ENCODE measurements at places on chromosomes 16 and 17.

DNA sequence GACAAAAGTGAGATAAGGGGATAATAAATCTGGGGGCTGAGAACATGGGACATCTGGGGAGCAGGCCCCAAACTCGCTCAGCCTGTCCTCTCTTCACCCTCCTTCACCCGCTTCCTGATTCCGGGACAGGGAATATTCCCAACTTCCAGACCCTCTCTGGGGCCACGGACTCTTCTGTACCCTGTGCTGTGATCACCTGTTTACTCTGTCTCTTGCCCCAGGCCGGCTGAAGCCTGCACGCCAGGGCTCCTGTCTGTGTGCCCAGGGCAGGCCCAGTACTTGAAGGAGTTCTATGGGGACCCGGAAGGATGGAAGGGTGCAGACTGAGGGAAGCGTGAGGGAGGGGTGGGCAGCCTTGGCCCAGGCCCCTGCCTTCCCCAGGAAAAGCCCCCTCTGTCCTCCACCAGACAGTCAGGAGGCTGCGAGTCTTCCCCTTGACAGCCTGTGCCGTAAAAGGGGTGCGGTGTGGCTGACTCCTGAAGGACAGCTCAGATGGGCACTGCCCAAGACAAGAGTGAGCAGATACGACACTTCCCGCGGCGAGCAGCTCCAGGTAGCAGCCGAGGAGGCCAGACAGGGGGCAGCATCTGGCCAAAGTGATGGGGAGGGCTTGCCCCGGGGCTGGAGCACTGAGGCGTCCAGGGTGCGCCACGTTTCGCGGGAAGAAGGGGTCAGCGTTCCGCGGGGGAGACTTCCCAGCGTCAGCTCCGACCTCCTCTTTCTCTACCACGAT, 1.0 kb upstream of the CCNF start:
- no peak for DNase-seq

- peak; percentile 94 for DNase-seq
These were observed at the start of gene RPL13 for GRCh38 chr16:89560378-89561141. TSS of gene RPL13 (plus strand) at chr16:89560682. CDS start at chr16:89560960, 278 bp downstream.

GRCh38 chr17:39709998-39710964, 10.4 kb downstream of the ERBB2 start:
- DNase-seq, result no peak

- DNase-seq, result no peak
These were observed 36.8 kb downstream of the SOCS1 start for GRCh38 chr16:11219178-11219577.

DNA sequence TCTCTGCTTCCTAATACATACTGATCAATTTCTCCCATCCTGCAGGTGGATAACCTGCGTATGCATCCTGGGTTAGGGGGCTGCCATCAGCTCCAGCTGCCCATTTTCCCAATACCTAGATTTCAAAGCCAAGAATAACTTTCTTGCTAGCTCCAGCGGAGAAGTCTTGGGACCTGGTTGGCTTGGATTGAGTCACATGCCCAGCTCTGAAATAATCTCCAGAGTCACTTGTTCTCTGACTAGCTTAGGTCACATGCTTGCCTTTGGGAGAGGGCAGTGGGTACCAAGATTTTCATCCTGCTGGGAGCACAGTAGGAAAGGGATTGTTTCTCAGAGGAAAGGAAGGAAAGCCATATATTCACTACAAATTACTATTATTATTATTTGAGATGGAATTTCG, 70.0 kb upstream of the ELAC2 start:
- DNase-seq, result no peak

DNA sequence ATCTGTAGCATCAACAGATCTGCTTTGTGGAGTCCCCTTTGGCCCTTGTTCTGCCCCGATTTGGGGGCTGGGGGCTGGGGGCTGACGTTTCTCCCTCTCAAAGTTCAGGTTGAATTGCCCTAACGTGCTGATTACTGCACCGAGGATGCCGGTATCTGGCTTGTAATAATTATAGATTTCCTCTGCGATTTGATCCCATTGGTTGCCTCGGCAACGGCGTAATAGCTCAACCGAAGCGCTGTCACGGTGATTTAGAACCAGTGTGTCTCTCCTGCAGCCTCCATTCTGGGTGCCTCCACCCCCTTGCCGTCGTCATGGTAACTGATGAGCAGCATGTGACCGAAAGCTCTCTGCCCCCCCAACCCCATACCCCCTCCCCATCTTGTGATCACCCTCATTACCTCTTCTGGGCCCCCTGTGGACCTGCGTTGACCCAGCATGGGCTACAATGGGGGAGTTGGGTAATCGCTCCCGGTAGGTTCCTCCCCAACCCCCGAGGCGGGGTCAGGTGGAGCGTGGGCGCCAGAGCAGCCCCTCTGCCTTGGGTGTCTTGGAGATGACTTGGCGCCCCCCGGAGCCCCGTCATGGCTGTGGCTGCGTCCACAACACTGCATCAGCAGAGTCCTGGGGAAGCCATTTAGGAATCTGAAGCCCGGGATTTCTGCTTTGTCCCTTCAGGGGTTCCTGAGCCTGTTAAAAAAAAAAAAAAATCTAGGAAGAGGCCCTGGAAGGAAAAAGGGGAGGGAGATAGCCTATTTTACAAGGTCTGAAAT, 38.4 kb downstream of the ABAT start:
- no peak for DNase-seq

DNA sequence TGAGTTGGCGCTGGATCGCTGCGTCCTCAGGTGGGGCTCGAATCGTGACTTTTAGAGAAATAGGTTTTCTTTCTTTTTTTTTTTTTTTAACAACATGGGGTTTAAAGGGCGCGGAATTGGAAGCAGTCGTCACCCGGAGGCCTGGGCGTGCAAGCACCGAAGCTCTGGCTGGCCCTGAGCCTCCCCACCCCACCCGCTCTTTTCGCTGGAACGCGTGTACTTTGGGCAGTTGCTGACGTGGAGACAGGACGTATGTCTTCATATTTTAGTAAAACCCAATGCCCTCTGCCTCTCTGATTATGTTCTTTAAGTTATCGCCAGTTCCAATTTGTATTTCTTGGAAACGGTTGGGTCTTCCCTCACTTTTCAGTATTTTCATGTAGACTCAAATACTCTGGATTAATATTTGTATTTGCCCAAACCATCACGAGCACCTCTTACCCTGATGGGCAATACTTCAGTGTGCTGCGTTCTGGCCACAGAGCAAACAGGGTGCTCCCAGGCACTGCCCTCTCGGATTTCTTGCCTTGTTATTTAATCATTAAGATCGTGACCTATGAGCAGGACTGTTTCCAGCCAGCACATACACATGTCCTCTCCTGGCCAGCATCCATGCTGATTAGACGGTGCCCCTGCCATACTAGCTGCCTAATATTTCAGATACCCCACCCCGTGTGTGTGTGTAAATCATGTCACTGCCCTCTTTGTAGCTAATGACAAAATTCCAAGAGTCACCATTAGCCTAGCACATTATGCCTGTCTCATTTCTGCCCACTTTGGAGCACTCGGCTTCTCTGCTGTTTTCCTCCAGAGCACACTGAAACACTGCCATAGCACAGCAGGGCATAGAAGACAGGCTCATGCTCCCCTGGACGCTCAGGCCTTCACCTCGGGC, 805 bp upstream of the C16orf95 start:
- DNase-seq, result no peak

DNA sequence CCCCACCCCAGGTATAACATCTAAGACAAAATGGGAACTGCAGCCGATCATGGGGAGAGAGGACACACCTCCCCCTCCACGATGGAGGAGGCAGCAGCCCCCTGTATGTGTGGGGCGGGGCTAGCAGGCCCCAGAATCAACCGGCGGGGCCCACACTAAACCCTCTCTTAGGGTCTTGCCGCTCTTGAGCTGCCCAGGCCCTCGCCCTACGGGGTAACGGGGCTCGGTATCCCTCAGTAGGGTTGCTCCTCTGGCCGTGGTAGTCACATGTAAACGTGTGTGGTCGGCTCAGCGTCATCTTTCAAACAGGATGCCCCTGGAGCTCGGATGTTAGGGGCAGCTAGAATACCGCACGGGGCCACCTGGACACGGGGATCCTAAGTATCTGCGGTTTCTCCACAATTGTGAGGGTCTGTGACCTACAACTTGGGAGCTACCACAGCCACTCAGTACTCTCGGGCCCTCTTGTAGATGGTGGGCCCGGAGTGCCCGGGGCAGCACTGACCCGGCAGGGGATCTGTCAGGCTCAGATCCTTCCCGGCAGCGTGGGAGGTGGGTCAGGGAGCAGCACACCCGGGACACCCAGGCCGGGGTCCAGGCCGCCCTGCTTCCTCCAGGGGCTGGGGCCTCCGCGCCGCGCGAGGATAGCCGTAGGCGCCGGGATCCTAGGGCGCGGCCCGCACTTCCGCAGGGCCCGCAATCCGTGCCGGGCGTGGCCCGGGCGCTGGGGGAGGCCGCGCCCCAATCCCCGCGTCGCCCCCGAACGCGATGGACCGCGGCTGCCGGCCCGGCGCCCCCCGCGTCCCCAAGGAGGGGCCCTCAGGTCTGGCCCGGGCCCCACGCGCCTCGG, 781 bp downstream of the ARHGDIA start:
- DNase-seq, result peak; percentile 48

- DNase-seq, result peak; percentile 83
These were observed 25.0 kb downstream of the MRC2 start for GRCh38 chr17:62652251-62653001.

Data from endothelial cell of umbilical vein (primary cell).